ENCODE measurements at places on chromosomes 3 and 15.

- no peak for DNase-seq
These were observed 74.0 kb upstream of the LINGO1 start for GRCh38 chr15:77706482-77707244.

- DNase-seq: no peak
These were observed 70.4 kb upstream of the ATP11B start for GRCh38 chr3:182722907-182723306.

DNA sequence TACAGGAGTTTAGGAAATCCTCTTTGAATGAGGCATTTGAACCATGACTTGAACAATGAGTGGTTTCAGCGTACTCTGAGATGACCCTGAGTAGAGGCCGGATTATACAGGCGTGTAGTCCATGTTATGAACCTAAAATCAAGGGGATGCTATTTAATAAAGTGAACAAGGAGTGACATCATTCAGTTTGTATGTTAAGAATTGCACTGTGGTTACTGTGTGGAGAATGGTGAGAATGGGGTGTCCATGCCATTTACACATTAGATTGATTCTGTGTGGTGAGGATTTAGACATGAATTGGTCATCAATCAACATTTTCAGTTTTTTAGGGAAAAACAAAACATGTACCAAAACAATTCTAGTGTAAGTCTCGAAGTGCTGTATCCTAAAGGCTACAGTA, 65.8 kb downstream of the TPRG1 start:
- DNase-seq: no peak

DNA sequence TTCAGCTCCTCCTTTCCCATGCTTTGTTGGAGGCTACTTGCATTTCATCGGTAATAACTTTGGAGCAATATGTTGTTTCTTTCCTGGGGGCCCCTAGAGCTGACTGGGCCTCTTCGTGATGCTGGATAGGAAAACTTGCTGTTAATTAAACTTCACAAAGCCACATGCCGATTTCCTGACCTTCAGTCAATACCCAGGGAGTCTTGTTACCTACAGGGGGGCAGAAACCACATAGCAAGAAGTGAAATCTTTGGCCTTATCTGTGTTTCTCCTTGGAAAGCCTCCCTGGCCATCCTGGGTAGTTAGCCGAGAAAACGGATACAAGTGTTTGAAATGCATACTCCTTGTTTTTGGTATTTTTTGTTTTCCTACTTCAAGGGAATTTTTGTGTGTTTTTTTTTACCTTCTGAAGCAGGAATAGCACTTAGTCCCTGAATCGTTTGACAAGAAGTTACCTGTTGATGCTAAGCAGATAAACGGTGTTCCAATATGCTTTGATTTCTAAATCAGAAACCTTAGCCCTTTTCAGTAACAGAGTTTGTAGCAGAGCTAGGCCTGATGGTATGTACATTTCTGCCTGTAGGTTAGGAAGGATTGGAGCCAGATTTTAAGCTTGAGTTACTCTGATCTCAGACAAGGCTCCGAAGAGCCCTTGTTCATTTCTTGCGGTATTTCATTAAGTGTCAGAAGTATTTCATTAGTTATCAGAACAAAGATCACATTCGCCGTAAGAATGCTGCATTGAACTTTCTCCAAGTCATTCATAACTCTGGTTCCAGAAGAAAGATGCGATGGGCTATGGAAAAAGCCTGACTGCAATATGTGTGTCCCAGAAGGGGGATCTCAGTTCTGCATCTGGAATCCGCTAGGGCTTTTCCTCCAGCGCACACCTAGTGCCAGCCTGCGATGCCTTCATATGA, 111.5 kb downstream of the THSD4 start:
- DNase-seq: no peak

- no peak for DNase-seq
These were observed 951.6 kb downstream of the DIPK2A start for GRCh38 chr3:144923046-144923775.

DNA sequence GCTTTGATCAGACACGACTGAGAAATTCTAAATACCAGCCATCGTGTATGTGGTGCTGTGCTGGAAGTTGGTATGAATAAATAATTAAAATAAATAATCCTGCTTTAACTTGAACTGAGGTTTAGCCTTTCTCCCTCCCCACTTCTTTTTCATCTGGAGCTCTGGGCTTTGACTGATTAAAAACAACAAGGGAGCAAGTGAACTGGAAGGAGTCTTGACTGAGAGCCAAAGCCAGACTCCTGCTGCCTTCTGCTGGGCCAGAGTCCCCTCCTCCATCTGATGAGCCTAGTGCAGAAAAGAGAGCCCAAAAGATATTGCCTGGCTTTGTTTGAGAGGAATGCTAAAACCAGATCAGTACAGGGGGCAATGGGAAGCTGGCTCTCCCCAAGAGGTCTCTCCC, 96.0 kb downstream of the CCNL1 start:
- no peak for DNase-seq

DNA sequence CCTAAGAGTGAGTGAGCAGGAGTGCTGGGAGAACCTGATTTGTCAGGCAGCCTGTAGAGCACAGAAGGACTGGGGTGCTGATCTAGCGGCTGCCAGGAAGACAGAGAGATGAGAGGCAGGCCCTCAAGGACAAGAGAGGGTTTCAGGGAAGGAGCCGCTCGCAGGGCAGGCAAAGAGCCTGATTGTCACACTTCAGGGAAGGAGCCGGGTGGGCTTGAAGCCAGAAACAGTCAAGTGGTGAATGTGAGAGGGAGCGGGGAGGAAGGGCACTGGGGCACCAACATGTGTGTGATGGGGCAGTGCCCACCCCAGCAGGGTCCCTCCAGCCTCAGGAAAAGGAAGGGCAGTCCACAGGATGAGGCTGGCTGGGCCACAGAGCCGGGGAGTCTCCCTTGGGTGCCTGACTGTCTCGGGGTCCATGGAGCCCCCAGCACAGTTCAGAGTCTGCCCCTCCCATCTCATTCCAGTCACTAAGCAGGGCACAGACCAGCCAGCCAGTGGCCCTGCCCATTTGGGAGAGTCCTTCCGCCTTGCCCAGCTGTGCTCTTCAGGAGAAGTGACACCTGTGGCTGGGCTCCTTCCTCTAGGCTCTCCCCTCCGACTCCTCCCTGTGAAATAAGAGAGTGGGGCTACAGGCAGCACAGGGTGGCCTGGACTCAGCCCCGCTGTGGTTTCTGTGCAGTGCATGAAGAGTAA, 148.6 kb downstream of the RAB11A start:
- DNase-seq: no peak

GRCh38 chr3:195131176-195131575, 139.8 kb downstream of the XXYLT1 start:
- DNase-seq: no peak

DNA sequence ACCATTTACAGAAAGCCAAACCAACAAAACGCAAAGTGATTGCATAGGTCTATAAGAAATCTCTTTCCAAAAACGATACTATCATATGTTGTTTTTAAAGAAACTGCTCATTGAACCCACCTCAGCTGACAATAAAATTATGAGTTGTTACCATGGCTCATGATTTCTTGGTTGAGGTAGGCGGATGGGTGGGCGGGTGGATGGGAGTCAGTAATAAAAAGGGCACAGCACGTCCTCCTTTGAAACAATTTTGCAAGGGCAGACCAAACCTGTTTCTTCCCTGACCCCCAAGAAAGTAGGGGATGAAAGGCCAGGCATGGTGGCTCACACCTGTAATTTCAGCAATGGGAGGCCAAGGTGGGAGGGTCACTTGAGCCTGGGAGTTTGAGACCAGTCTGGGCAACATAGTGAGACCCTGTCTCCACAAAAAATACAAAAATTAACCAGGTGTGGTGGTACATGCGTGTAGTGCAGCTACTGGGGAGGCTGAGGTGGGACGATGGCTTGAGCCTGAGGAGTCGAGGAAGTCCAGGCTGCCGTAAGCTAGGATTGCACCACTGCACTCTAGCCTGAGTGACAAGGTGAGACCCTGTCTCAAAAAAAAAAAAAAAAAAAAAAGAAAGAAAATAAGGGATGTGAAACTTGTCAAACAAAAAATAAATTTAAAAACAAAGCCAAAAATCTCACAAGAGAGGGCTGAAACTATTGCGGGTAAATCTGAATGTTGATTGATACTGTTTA, 2.1 kb downstream of the ABHD10 start:
- no peak for DNase-seq

DNA sequence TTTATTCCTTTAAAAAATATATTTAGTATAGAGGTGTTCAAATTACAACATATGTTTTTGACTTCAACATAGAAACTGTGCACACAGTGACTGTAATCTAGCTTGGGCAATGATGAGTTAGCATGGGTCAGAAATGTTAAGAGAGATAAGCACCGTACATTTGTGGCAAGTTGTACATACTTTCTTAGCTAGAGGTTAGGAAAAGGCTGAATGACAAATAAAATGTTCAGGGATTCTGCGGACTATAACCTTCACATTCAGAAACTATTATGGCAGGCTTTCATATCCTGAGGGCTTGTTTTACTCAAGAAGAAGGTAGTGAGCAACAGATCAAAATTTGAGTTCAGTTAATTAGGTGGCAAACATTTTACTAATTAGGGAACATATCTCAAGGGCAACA, 379.7 kb upstream of the EPHA6 start:
- no peak for DNase-seq

DNA sequence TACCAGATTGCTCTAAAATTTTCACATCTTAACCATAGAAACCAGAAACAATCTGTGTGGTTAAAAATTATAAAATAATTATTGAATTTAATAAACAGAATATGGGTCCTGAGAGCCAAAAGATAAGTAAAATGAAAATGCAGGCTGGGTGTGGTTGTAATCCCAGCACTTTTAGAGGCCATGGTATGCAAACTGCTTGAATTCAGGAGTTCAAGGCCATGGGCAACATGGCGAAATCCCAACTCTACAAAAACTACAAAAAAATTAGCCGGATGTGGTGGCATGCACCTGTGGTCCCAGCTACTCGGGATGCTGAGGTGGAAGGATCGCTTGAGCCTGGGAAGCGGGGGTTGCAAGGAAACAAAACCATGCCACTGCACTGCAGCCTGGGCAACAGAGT, 236.1 kb downstream of the STAG1 start:
- no peak for DNase-seq

- no peak for DNase-seq
These were observed 1.9 kb downstream of the DMXL2 start for GRCh38 chr15:51620641-51621040.

GRCh38 chr3:42264399-42265058, 1.5 kb downstream of the CCK start:
- no peak for DNase-seq

GRCh38 chr15:73598530-73599160, 34.5 kb downstream of the NPTN start:
- DNase-seq: no peak

DNA sequence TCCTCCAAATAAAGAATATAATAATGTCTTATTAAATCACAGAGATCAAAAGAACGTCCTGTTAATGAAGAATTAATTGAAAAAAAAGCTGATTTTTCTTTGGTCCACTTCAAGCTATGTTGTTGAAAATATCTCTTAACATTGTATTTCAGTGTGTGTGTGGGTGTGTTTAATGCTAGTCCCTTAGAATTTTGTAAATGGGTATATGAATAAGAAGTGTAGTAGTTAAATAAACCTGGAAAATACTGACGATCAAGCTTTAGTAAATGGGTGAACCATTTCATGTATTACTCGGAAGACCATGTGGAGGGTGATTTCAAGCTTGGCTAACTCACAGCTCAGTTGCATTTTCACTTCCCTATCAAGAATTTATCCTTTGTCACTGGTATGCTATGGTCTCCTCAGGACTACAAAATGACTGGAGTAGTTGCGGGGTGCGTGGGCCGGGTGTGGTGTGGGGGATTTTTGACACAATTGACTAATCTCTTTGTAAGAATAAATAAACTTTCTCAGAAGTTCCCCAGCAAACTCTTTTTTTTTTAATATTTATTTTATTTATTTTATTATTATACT, 586.4 kb downstream of the GRM7 start:
- no peak for DNase-seq

GRCh38 chr3:188974856-188975599, 196.7 kb upstream of the TPRG1 start:
- no peak for DNase-seq

DNA sequence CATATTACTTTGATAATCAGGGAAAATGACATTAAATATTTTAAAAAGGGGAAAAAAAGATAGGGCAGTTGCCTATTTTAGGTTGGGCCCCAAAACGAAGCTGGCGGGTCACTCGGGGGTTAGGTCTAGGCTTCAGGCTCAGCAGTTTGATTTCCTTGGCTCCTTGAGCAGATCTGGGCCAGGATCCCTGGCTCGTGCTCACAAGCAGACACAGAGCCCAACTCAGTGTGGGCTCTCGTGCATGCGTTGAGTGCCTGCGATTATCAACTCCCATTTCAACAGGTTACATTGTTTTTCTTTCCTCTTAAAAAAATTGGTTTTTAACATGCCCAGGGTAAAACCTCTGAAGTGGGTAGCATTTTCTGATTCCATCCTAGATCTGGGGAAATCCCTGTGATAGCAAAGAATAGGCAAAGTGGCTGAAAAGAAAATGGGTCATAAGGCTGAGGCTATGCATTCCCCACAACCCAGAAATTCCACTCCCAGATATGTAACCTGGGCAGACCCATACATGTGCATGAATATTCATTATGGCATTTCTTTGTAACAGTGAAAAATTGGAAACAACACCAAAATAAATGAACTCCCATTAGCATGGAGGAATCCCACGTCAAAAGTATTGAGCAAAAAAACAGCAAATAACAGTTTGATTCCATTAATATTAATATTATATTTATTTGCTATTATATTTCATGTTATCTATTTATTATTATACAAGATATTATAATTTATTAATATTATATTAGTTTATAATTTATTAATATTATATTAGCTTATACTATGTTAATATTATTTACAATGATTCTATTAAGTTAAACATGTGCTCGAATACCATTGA, 27.8 kb downstream of the FAM43A start:
- no peak for DNase-seq

- no peak for DNase-seq
These were observed 99.8 kb upstream of the NR2F2 start for GRCh38 chr15:96230526-96231181.

DNA sequence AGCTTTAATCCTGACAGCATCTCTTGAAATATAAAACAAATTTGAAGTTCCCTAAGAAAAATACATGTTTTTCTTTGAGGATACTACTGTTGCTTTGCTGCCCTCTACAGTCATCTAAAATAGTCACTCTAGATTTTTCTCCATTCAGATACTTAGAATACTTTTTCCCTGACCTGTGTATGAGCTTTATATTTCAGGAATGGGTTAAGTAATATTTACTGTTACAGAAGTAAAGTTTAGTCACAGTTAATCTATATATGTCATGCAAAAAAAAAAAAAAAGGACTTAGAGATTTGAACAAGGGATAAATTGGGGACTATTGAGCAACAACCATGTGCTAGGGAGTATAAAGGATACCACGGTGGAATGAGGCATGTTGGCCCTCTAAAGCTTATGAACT, 8.8 kb downstream of the NECTIN3 start:
- no peak for DNase-seq

DNA sequence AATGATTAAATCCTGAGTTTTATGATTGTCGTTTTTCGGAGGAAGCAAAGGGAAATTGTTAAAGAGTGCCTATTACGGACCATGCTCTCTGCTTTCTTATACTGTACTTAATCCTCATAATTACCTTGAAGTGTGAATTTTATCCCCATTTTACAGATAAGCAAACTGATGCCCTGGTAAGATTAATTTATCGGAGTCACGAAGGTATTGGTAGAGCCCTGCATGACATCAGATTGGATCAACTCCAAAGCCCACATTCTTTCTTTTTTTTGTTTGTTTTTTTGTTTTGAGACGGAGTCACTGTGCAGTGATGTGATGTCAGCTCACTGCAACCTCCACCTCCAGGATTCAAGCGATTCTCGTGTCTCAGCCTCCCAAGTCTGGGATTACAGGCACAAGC, 1.6 kb upstream of the GNB4 start:
- no peak for DNase-seq
